Cerebellar cortex (tissue), 1 donor: ENCODE measurements at places on chromosomes 4 and X.

- no peak for DNase-seq
Observed at GRCh38 chr4:20305976-20306375, 54.3 kb downstream of the SLIT2 start.

GRCh38 chr4:184103527-184104264 lies 114.0 kb downstream of the ENPP6 start:
- DNase-seq = no peak

DNA sequence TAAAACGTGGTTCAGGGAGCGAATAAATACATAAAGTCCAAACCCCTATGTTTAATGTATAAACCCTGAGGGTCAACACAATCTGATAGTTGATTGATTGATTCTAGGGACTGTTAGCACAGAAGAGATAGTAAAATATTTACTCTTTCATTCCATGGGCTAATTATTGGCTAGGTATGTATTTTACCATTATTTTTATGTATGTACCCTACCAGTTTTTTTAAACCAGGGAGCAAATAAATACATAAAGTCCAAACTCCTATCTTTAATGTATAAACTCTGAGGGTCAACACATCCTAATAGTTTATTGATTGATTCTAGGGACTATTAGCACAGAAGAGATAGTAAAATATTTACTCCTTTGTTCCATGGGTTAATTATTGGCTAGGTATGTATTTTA lies 40.0 kb downstream of the ZFX start:
- DNase-seq = no peak

DNA sequence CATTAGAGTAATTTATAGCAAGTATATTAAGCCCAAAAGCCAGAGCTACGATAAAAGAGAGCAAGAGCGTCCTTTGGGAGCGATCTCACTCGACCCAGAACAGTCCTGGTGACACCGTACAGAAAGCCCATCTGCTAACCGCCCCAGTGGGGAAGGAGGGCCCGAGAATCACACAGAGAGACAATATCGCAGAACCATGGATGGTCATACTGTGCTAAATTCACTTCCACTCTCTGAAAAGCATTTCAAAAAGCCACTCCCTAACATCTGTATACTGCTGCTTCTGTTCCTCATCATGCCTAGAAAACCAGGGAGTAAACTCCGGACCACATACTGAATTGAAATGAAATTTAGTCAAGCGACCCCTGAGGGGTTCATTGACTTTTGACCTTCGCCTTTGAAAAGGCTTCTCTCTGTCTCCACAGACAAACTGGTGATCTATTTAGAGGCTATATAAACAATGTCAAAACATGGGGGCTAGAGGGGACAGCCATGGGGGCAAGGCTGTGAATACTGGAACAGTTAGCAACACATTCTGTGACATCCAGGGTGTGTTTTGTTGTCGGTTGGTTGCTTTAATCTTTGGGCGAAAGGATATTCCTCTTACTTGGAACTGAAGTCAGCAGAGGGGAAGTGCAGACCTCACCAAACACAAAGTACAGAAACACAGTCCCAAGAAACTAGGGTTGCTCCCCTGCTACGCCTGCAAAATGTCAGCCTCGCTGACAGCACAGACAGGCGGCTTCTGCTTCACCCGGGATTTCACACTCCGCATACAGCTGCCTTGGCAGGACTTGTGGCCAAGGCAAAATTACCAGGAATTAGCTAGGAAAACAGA lies 129.0 kb upstream of the RASGEF1B start:
- DNase-seq = no peak

DNA sequence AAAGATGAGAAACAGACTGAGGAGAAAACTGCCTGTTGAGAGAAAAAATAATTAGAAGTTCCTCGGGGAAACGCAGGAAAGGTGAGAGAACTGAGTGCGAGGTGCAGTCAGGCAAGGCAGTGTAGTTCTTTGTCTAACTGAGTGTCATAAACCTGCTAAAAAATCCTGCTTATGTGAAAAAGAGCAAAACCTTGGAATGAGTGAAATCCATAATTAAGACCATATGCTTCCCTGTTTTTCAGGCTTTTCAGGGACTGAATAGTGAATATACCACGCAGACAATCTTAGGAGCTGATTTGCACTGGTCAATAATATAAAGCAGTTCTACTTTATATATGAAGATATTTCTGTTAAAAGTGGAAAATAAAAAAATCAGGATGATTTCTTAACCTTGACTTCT lies 104.9 kb downstream of the RASGEF1B start:
- no peak for DNase-seq

DNA sequence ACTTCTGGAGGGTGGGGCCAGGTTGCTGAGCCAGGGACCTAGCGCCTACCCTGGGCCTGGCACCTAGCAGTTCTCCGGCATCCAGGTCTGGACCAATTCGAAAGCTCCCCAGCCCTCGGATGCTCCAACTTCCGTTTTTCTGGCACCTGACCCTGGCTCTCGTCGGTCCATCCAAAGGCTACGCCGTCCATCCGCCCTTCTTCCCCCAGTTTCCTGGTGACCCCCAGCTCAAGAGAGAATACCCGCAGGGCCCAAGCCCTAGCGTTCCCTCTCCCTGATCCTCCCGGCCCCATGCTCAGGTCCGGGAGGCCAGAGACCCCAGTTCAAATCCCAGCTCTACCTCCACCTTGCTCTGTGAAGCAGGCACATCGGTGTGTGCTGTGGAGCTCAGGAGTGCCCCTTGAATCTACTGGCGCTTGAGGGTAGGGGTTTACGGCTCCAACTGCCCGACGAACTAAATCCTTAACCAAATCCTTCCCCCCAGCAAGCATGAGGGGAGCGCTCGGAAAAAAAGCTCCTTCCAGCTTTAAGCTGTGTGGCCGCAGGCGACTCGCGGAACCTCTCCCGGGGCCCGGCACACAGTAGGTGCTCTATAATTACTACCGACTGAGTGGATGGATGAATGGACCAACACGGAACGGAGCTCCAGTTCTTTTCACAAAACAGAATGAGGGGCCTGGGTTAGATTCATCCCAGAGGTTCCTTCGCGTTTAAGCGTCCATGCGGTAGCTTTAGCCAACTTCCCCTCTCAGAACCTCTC lies 1.1 kb downstream of the CRMP1 start:
- no peak for DNase-seq

GRCh38 chr4:37446016-37446415 lies 201.5 kb downstream of the NWD2 start:
- no peak for DNase-seq

DNA sequence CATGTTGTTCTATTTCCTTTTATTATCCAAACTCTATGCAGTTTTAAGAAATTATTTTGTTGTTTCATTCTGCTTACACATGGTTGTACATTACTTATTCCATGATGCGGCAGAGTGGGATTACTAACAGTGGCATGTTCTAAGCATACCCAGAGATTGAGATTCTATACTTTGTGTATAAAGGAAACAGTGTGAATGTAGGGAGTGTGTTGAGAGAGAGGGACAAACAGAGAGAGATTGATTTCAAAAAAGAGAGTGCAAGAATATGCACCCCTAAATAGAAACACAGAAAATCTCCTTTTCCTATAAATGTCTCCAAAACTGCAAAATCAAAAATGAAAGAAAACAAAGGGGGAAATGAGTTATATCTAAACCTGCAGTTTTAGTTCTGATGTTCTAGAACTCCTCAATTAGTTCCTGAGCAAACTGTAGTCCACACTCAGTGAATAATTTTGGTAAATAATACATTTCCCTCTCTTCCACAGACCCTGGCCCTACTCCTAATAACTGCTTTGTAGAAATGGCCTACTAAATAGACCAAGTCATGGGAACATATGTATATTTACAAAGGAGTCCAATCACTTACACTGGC lies 31.0 kb downstream of the SLC9B1 start:
- no peak for DNase-seq

- DNase-seq = peak; percentile 3
Observed at GRCh38 chrX:39164212-39164611, 363.0 kb downstream of the MID1IP1 start.

DNA sequence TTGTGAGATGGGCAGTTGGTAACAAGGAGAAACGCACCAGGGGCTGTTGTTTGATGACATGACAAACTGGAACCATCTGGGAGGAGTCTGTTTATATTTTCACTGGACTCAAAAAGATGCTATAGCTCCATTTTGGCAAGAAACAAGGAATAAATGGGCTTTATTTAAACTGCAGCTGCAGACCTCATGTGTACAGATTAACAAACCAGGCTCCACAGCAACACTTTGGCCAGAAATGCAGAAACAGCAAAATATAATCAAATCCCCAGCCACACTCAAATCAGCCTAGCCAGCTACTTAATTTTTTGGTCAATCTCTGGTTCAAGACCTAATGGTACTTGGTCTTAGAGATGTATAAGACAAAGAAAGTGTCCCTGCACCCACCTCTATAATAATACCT lies 52.7 kb downstream of the ASB9 start:
- DNase-seq = no peak

GRCh38 chr4:151197247-151197646 lies 79.7 kb upstream of the PRSS48 start:
- DNase-seq = no peak

DNA sequence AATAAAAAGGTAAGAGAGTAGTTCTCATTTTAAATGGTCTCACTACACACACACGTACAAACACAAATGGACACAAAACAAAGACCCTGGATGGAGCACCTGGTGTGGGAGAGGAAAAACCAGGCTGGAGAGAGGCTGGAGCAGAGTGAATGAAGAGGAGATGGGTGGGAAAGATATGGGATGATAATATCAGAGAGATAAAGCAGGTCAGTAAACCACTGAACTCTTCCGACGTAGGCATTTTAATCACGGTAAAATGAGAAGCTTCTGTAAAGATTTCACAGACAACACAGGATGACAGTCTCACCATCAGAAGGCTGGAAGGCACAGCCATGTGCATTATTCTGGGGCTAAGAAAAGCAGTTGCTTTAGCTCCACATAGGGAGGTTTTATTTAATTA lies 532.8 kb downstream of the KCNIP4 start:
- DNase-seq = no peak

- no peak for DNase-seq
Observed at GRCh38 chr4:118680808-118681207, 4.4 kb upstream of the METTL14 start.

- no peak for DNase-seq
Observed at GRCh38 chr4:151671541-151672059, 89.2 kb downstream of the GATB start.

- DNase-seq = no peak
Observed at GRCh38 chrX:123859409-123859845, 426 bp upstream of the XIAP start.

DNA sequence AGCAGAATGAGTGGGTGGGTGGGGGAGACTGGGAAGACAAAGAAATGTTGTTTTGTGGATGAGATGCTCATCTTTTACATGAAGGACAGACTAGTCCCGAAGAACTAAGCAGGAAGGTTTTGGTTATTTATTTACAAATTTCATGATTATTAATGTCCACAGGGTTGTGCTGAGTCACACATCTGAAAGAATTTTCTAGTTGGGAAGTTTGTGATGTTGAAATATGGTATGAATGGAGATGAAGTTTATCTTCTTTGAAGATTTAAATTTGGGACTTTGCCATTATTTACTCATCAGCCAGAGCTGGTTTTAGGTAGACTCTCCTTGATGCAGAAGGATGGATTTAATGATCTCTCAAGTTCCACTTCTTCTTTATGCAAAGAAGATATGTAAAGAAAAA lies 75.5 kb downstream of the MOSPD2 start:
- DNase-seq = no peak

DNA sequence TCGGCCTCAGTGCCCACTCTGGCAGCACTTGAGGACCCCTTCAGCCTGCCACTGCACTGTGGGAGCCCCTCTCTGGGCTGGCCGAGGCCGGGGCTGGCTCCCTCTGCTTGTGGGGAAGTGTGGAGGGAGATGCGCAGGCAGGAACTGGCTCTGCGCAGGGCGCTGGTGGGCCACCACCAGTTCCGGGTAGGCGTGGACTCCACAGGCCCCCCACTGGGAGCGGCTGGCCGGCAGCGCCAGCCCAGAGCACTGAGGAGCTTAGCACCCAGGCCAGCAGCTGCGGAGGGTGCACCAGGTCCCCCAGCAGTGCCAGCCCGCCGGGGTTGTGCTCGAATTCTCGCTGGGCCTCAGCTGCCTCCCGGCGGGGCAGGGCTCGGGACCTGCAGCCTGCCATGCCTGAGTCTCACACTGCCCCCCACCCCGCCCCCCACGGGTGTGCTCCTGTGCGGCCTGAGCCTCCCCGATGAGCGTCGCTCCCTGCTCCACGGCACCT lies 216.9 kb upstream of the TACR3 start:
- no peak for DNase-seq

DNA sequence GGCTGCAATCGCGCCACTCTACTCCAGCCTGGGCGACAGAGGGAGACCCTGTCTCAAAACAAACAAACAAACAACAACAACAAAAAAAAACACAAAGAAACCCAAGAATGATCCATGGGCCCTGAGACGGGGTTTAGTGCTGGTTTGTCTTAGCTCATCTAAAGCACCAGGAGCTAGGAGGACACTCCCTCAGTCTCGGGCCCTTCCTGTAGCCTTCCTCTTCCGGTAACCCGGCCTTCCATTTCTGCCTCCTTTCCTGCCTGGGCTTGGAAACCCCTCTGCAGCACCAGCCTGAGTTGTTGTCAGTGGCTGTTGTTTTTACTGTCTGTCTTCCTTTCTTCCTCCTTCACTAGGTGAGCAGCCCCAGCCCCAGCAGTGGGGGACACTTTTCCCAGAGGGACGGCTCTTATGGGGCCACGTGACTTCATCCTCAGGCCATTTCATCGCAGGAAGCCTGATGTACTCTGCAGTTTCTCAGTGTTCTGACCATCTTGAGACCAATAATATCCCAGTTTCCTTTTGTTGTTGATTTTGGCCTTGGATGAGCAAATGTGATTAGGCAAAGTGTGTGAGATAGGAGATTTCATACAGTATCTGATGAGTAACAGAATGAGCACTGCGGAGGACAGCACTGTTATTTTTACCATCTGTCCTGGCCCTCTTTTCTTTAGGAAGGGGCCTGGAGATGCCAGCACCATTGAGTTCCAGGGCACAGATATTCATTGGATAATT lies 90.1 kb downstream of the ANAPC4 start:
- DNase-seq = no peak

GRCh38 chrX:1126738-1127137 lies 85.7 kb downstream of the CRLF2 start:
- DNase-seq = no peak

GRCh38 chrX:121160987-121161386 lies 113.6 kb downstream of the GLUD2 start:
- no peak for DNase-seq

DNA sequence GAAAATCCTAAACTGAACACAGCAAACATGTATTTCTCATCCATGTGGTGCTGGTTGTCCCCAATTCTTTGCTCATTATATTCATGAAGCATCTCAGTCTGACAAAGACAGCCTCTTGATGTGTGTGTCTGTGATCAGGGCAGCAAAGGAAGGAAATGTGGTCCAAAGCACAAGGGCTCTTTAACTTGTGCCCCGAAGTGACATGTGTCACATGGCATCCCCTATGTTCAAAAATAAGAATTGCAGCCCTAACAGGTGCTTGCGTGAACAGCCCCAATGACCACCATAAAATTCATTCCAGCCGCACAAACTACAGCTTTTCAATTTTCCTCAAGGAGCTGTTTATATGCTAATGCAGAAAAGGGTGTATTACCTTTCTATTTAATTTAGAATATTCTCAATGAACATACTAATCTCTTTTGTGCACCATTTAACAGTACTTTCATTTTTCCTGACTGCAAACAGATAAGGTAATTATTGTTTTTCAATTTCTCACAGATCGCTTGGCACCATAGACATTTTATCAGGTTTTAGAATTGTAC lies 231.9 kb upstream of the CTSO start:
- DNase-seq = no peak

GRCh38 chrX:153593811-153594500 lies 5.0 kb downstream of the CCNQ start:
- no peak for DNase-seq

GRCh38 chr4:3366893-3367775 lies 74.3 kb downstream of the RGS12 start:
- no peak for DNase-seq
